Panc1 (cell line): ENCODE measurements at places on chromosomes 4 and X. TPM values are rescaled to one million over a fixed set of nuclear protein-coding genes. Genes with fewer than 3 reads are reported as not detected.

GCNA gene
- 4.0 TPM for total RNA-seq

GRCh38 chr4:131296192-131296591, 1852.9 kb upstream of the PCDH10 start:
- H3K36me3 ChIP-seq, result no peaks in the 10 kb centered on the region
- no peaks in the 10 kb centered on the region for H3K27me3 ChIP-seq
- H3K4me3 ChIP-seq, result no peak overlapping the region
- DNase-seq, result no peak
- H3K4me1 ChIP-seq, result no peaks in the 10 kb centered on the region

GRCh38 chr4:15805583-15806517, 27.7 kb downstream of the CD38 start:
- peak; percentile 22 for DNase-seq
- no peak overlapping the region for H3K27ac ChIP-seq
- H3K4me1 ChIP-seq, result no peaks in the 10 kb centered on the region
- H3K4me3 ChIP-seq, result no peak overlapping the region
- no peaks in the 10 kb centered on the region for H3K36me3 ChIP-seq

DNA sequence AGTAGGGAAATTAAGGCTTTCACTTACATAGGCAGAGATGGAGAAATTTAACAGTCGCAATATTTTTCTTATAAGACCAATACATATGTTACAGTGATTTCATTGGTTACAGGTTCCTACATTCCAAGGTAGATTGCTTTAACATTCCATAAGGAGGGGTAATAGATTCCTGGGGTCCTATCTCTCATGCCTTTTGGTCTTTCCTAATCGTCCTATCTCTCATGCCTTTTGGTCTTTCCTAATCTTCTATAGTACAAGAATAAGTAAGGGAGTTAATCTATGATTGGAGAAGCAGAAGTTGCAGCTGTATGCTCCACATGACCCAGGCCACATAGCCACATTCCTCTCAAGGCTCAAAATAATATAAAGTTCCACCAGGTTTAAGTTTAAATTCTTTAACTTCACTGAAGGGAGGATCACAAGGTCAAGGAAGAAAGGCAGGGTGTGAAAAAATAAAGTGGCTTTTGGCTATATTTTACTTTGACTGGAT, 285.0 kb upstream of the BOD1L1 start:
- no peaks in the 10 kb centered on the region for H3K4me1 ChIP-seq
- no peaks in the 10 kb centered on the region for H3K27me3 ChIP-seq
- no peaks in the 10 kb centered on the region for H3K36me3 ChIP-seq
- DNase-seq, result no peak

- H3K36me3 ChIP-seq, result no peaks in the 10 kb centered on the region
- H3K4me3 ChIP-seq, result no peak overlapping the region
- H3K27me3 ChIP-seq, result no peaks in the 10 kb centered on the region
These were observed 153.7 kb downstream of the CLCN4 start for GRCh38 chrX:10310511-10310910.

- no peak overlapping the region for H3K4me3 ChIP-seq
- DNase-seq, result no peak
- no peaks in the 10 kb centered on the region for H3K27me3 ChIP-seq
- H3K4me1 ChIP-seq, result peaks cover 10% of the 10 kb centered on the region; the same call in 1 of the 2 replicates
- H3K27ac ChIP-seq, result no peak overlapping the region
- no peaks in the 10 kb centered on the region for H3K36me3 ChIP-seq
These were observed 8.6 kb upstream of the KIAA0232 start for GRCh38 chr4:6773616-6774540.

GRCh38 chrX:118980761-118981160, 6.3 kb downstream of the LONRF3 start:
- no peak overlapping the region for H3K4me3 ChIP-seq
- H3K27me3 ChIP-seq, result no peaks in the 10 kb centered on the region
- no peak for DNase-seq

DNA sequence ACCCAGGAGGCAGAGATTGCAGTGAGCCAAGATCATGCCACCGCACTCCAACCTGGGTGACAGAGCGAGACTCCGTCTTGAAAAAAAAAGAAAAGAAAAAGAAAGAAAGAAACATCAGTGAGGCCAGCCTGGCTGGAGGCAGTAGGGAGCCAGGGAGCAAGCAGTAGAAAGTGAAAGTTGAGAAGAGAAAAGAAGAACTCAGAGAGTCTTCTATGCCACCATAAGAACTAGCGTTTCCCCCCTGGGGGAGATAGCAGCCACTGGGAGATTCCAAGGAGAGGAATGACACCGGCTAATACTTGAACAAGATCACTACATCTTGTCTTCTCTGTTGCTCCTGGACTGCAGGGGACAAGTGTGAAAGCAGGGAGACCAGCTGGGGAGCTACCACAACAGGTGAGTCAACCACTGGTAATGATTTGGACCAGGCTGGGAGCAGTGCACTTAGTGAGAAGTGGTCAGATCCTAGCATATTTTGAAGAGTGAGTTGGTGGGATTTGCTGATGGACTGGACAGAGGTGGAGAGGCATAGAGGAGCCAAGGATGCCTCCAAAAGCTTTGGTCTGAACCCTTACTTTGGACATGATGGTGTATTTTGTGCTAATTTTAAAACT, 33.4 kb downstream of the SLC2A9 start:
- DNase-seq, result no peak
- H3K36me3 ChIP-seq, result no peaks in the 10 kb centered on the region
- H3K4me1 ChIP-seq, result no peaks in the 10 kb centered on the region
- H3K27ac ChIP-seq, result no peak overlapping the region
- H3K4me3 ChIP-seq, result no peak overlapping the region

DNA sequence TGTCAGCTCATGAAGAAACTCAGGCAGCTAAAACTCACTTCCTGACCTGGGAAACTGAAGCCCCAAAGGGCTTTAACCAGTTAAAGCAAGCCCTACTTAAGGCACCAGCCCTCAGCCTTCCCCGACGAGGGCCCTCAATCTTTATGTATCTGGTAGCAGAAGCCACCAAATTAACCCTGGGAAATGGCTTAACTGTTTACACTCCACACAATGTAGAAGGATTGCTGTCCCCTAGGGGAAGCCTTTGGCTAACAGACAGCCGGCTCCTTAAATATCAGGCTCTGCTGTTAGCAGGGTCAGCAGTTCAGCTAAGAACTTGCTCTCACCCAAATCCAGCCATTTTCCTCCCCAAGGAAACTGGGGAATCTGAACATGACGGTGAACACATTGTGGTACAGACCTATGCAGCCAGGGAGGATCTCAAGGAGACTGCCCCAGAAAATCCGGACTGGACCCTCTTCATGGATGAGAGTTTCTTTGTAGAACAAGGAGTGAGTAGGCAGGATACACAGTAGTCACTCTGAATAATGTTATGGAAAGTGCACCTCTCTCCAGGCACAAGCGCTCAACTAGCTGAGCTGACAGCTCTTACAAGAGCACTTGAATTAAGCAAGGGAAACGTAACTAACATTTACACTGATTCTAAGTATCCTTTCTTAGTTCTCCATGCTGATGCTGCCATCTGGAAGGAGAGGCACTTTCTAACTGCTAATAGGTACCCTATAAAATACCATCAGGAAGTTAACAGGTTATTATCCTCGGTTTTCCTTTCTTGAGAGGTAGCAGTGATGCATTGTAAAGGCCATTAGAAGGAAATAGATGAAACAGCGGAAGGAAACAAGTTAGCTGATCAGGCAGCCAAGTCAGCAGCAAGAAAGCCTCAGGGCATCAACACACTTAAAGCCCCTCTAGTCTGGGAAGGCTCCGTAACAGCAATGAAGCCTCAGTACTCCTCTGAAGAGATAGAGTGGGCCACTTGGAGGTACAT, 9.6 kb upstream of the NAF1 start:
- DNase-seq, result no peak
- no peaks in the 10 kb centered on the region for H3K4me1 ChIP-seq
- peaks cover 2% of the 10 kb centered on the region; the same call in 1 of the 2 replicates for H3K27me3 ChIP-seq
- H3K4me3 ChIP-seq, result no peak overlapping the region

- H3K27ac ChIP-seq, result no peak overlapping the region
- no peaks in the 10 kb centered on the region for H3K4me1 ChIP-seq
- no peaks in the 10 kb centered on the region for H3K27me3 ChIP-seq
- H3K36me3 ChIP-seq, result peaks cover 6% of the 10 kb centered on the region; the same call in 1 of the 2 replicates
- no peak for DNase-seq
These were observed 11.6 kb downstream of the RBMX2 start for GRCh38 chrX:130413415-130413814.
